ENCODE measurements at places on chromosomes 3 and 15.

DNA sequence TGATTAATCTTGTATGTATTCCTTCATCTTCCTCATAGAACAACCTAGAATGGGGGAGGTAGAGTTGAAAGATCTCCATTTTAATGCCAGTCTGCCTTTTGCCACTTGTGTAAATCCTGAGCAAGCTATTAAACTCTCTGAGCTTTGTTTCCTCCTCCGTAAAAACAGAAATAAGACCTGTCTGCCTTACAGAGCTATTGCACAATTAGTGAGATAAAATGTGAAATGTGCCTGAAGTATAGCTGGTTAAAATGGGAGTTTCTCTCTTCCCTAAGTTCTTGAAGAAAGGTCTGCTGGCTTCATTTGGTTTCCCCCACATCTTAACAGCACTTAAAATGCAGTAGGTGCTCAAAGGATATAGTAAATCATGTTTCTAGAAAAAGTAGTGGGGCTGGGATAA is 19.0 kb downstream of the ALDH1A2 start:
- DNase-seq: no peak

GRCh38 chr15:98842192-98842972 is 165.2 kb downstream of the PGPEP1L start:
- no peak for DNase-seq

- DNase-seq: no peak
Measured at GRCh38 chr15:69742361-69742760, 289.7 kb downstream of the RPLP1 start.

DNA sequence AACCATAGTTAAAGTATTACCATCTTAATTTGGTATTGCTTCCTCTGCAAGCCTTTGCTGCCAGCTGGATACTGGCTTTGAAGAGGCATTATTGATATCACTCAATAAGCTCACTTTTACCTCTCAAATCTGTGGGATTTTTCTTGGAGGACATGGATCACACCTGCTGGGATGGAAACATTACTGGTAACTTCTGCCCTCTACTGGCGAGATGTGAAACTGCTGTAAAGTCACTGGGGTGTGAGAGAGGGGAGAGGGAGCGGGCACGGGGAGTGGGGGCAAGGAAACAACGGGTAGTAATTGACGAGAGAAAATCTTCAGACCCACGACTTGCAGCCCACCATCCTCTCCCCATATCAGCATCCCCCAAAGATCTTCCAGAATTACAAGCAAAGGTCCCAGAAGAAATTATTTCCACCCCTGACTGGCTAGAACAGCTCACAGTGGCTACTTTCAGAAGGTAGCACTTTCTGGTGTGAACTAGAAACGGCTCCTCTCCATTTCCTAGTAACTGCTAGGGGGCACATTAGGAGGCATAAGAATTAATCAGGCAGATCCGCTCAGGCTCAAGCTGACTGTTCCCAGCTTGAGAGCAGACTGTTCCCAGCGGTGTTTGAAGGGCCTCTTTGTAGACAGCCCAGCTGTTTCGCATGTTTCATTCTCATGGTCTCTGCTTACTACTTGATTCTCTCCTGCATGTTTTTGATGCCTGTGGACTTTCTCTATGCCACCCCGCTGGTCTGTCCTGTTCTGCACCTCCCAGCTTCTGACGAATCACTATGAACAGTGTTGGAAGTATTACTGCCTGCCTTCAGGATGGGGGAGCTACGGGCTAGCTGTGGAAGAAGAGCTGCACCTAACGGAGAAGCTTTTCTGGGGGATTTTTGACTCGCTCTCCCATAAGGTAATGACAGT is 230.4 kb upstream of the CHRM5 start:
- no peak for DNase-seq

- DNase-seq: no peak
Measured at GRCh38 chr3:168877899-168878298, 782.2 kb upstream of the GOLIM4 start.

- no peak for DNase-seq
Measured at GRCh38 chr3:180720012-180720411, 40.7 kb upstream of the CCDC39 start.
